ENCODE measurements at places on chromosomes 2 and 18.

DNA sequence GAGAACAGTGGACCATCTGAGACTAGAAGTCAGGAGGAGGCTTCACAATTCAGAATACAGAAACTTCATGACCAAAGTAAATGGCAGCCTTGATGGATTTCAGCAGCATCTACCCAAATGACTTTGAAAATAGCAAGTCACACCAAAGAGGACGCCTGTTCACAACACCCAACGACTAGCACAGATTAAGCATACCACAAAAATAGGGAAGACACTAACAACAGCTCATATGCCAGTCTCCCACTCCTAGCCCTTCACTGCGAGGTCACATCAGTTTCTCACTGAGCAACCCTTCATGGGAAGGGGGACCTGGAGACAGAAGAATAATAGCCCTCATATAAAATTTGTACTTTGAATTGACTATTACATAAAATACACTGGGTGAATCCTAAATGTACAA lies 228.4 kb upstream of the SLC39A10 start:
- no peak for DNase-seq

- DNase-seq = no peak
Observed at GRCh38 chr2:220071696-220072095, 444.3 kb downstream of the SLC4A3 start.

DNA sequence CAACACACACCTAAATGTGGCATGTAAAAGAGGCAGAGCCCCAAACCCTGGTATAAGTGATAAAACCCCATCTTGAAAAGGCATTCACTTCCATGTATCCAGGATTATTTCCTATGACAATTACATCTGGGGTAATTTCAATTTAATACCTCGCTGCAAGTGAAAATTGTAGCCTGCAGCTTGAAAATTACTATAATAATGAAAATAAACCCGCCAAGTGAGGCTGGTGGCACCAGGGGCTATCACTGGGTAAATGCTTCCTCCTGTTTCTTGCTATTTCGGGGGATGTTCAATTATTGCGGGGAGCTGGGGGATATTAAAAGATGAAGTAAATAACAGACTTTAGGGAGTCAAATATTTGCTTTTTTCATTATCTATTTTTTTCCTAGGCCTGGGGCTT lies 159.5 kb upstream of the CAPN13 start:
- DNase-seq = no peak

GRCh38 chr18:60228609-60229595 lies 143.7 kb downstream of the MC4R start:
- no peak for DNase-seq

GRCh38 chr2:216236486-216236885 lies 127.3 kb downstream of the XRCC5 start:
- DNase-seq = no peak

DNA sequence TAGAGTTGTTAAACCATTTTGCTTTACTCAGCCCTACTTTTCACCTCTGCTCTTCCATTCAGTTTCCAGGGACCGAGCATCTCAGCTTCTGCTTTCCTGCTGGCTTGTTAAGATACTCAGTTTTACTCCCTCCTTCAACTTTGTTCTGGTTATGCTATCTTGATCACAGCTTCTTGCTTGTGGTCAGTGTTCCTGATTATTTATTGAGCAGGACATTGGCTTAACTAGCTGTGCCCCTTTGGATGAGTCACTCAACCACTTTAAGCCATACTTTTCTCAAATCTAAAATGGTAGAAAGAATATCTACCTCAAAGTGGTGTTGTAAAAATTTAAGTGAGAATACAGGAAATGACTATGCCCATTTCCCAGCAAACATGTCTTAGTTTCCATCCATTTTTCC lies 124.0 kb downstream of the KYNU start:
- no peak for DNase-seq

GRCh38 chr2:156189143-156189542 lies 143.4 kb downstream of the NR4A2 start:
- DNase-seq = no peak

GRCh38 chr2:38298539-38298938 lies 78.5 kb downstream of the ATL2 start:
- DNase-seq = no peak

DNA sequence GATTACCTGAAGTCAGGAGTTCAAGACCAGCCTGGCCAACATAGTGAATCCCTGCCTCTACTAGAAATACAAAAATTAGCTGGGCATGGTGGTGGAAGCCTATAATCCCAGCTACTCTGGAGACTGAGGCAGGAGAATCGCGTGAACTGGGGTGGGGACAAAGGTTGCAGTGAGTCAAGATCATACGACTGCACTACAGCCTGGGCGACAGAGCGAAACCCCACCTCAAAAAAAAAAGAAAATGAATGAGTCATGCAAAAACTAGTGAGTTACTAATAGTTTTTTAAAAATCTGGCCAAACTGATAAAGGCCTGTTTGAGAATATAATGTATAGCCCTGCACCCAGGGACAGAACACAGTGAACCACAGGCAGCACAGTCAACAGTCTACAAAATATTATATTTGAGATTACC lies 17.5 kb downstream of the AFG3L2 start:
- DNase-seq = no peak

- DNase-seq = no peak
Observed at GRCh38 chr18:45335282-45336043, 279.8 kb upstream of the SLC14A2 start.

Data from bone marrow (tissue), 2 donors.